ENCODE measurements at places on chromosomes 12 and 14. TPM values are rescaled to one million over a fixed set of nuclear protein-coding genes. Genes with fewer than 3 reads are reported as not detected.

DNA sequence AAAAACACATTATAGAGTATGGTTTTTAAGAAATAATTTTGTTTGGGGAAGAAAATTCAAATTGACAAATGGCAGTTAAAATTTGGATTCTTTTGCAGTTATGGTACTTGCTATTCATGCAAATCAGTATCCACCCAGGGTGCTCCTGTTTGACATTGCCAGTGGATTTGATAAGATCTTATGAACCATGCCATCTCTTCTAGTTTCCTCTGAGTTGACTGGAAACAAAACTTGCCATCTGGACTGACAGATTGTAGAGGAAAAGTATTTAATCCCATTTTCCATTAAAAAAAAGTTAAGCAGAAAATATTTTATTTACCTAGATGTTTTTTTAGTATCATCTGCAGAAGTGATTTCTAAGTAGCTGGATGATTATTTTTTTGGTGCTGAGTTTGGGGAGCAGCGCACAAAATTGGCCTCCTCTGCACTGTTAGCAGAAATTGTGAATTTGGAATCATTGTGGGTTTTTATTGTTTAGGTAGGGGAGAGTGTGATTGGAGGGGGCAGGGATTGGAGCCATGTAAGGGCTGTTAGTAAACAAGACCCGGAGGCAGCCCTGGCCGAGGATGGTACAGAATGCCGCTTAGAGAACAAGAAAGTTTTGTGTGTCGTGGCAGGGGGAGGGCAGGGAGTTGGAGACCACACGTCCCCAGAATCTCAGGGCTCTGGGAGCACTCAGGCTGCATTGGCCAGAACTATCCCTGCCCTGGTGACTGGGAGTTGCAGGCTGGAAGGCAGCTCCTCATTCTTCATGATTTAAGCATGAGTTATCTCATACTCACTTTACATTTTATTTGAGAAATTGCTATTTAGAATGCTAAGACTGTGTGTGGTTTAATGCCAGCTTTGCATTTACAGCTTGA lies 56.6 kb downstream of the WDR20 start:
- no peak for DNase-seq

DNA sequence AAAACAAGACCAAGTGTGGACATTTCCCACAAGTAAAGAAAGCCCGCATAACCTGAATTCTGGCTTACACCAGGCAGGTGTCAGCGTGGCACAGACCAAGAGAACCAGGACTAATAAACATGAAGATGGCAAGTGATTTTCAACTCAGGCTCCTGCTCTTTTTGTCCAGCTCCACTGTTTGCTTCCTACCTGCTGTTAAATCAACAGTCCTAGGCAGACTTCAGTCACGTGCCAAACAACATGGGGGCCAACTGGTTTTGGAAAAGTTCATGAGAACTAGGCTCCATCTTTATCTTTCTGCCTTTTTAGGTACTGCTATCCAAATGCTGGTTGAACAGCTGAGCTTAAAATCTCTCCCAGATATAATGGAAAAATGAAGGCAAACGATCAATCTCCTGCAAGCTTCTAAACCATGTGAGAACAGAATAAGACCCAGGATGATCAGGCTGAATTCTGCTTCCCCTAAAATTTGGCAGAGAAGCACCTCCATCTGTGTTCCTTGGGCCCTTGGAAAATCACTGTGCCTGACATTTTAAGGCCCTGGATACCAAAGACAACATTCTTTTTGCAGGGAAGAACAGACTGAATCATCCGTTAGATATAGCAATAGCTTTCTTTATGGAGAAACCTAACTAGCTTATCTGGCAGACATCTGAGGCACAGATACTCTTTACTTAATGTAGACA lies 215.6 kb upstream of the USP15 start:
- no peak for DNase-seq

GRCh38 chr12:104910196-104910840 lies 47.8 kb downstream of the SLC41A2 start:
- DNase-seq: no peak

DNA sequence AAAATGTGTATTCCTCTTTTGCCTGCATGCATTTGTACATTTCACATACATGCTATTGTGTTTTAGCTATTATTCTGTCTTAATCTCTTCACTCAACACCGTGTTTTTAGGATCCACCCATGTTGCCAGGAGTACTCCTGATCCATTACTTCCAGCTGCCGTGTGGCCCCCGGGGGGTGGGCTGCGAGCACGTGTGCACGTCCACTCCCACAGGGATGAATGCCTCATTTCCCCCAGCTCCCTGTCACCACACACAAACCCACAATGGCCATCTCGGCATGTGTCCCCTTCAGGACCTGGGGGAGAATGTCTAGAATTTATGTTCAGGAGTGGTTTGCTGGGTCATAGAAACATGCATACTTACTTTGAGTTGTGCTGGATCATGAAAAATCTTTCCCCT lies 62.7 kb upstream of the ACTN1 start:
- DNase-seq: no peak

DNA sequence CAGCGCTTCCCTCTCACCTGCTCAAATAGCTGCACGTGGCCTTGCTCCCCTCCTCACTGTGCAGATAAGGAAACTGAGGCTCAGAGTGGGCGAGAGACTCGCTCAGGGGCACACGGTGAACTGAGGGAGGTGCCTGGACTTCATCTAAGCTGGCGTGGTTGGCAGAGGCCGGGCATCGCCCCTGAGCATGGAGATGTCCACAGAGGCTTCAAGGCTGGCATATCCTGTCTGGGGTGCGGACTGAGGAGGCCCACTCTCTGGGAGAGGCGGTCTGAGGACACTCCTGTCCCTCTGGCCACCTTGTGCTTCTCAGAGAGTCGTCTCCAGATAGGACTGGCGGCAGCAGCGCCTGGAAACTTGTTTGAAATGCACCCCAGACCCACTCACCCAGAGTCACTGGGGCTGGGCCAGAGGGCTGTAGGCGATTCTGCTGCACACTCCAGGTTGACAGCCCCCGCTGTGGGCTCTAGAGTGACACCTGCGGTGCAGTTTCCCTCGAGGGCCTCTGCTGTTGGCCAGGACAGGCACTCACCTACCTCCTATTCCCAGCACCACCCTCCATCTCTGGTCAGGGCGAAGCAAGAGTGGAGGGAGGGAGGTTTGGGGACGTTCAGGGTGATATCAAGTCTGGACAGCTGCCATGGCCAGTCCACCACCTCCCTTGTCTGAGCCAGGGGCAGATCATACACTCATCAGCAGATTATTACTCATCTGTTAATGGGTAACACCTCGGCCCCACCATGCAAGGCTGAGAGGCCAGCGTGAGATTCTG lies 11.2 kb upstream of the LBHD2 start:
- no peak for DNase-seq

DNA sequence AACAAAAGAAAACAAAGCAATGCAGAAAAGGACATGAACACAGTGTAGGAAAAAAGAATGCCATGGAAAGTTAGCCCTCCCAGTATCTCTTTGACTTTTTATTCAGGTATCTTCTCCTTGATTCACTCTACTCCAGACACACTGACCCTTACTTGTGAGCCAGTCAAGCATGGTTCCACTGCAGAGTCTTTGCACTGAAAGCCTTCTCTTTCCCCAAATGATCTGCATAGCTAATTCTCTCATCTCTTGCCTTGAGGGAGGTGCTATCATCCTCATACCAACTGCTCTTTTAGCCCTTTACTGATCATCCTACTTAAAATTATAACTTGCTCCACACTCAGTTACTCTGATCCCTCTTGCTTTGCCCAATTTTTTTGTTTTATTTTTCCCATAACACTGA lies 101.2 kb upstream of the SLC16A7 start:
- no peak for DNase-seq

DNA sequence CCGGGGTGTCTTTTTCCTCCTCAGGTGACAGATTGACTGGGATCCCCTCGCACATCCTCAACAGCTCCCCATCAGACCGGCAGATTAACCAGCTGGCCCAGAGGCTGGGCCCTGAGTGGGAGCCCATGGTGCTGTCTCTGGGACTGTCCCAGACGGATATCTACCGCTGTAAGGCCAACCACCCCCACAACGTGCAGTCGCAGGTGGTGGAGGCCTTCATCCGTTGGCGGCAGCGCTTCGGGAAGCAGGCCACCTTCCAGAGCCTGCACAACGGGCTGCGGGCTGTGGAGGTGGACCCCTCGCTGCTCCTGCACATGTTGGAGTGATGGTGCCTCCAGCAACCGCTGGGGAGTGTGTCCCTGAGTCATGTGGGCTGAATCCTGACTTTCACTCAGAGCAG lies 172.8 kb downstream of the CRADD start:
- no peak for DNase-seq

- DNase-seq: no peak
Observed at GRCh38 chr12:52074971-52075724, 4.4 kb upstream of the SMIM41 start.

DNA sequence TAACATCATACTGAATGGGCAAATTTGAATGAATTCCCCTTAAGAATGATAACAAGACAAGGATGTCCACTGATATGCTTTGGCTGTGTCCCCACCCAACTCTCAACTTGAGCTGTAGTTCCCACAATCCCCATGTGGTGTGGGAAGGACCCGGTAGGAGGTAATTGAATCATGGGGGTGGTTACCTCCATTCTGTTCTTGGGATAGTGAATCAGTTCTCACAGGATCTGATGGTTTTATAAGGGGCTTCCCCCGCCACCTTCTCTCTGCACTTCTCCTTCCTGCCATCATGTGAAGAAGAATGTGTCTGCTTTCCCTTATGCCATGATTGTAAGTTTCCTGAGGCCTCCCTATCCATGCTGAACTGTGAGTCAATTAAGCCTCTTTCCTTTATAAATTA lies 29.3 kb downstream of the MED6 start:
- DNase-seq: no peak

CCDC59 gene
- total RNA-seq: 27.1 TPM

FAM181A gene
- total RNA-seq: not detected

BMP4 gene
- total RNA-seq: 10.6 TPM

TAS2R13 gene
- 0.32 TPM for total RNA-seq

All from heart right ventricle (tissue), 16 donors.